Natural killer cell (primary cell): ENCODE measurements at places on chromosomes 3 and 15.

DNA sequence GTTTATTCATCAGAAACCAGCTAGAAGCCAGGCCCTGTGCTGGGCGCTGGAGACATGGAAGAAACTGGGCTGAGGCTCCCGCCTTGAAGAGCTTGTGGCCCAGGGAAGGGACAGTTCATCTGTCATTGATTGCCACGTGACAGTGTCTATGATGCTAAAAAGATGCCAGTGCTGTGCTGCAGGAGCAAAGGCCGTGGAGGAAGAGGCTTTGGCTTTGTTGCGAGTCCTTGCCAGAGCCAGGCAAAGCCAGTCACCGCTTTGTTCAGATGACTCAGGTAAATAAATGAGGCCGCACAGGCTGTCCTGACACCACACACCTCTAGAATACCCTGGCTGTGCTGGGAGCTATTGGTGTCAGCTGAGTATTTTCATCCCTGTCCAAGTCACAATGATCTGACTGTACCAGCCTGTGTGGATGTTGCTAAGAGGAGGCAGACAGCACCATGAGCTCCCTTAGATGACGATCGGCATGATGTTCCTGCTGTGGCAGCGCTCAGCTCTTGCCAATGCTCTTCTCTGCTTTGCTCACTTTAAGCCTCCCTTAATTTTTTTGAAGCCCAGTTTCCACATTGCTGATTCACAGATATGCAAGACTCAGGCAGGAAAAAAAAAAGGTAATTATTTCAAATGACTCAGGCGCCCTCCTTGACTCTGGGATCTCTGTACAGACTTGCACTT lies 77.5 kb downstream of the CCNL1 start:
- no peak for DNase-seq

- DNase-seq: no peak
Measured at GRCh38 chr3:158925828-158926494, 124.1 kb downstream of the MFSD1 start.

GRCh38 chr3:45187694-45188141 lies 38.4 kb downstream of the TMEM158 start:
- DNase-seq: no peak

GRCh38 chr15:48332642-48333034 lies 1.4 kb downstream of the DUT start:
- DNase-seq: no peak

DNA sequence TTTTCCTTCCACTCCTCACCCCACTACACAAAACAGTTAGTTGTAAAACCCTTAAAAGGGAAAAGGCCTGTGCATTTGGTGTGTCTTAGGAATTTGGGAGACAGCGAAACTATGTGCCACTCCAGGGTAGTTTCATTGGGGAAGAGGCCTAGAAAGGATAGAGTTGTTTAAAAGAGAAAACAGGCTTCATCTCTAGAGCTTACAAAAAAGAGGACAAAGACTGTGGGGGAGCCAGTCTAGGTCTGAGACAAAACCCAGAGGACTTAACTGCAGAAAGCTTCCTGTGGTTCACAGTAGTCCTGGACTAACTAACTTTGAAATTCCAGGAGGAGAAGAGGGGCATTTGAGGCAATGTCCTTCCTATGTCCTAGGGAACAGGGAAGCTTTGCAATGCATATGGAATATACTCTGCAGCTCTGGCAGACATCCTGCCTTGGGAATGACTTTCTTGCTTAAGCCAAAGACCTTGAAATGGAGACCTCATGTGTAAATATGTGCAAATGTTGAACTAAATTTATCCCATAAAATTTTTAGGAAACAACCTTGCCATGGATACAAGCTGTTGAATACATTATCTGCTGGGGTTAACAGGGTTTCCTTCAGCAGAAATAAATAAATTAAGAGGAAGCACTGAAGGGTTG lies 159.4 kb downstream of the LSAMP start:
- DNase-seq: no peak

- DNase-seq: no peak
Measured at GRCh38 chr3:130850843-130851242, 43.0 kb upstream of the ATP2C1 start.

- no peak for DNase-seq
Measured at GRCh38 chr15:84035399-84035766, 200.2 kb upstream of the GOLGA6L4 start.

DNA sequence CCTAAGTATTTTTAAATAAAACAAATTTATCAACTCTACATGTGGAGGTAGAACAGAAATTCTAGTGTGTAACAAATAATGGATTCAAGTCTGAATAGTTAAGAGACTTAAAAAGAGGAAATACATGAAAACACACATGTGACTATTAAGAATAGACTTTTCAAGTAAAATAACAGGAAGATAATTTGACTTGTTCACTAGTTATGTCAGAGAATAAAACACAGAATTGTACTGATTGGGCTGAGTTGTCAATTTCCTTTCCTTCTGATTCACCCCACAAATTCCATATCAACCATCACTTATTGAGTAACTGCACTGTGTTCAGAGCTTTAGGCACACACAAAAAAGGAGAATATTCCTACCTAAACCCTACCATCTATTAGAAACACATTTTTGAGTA lies 557.2 kb downstream of the TUSC7 start:
- no peak for DNase-seq

DNA sequence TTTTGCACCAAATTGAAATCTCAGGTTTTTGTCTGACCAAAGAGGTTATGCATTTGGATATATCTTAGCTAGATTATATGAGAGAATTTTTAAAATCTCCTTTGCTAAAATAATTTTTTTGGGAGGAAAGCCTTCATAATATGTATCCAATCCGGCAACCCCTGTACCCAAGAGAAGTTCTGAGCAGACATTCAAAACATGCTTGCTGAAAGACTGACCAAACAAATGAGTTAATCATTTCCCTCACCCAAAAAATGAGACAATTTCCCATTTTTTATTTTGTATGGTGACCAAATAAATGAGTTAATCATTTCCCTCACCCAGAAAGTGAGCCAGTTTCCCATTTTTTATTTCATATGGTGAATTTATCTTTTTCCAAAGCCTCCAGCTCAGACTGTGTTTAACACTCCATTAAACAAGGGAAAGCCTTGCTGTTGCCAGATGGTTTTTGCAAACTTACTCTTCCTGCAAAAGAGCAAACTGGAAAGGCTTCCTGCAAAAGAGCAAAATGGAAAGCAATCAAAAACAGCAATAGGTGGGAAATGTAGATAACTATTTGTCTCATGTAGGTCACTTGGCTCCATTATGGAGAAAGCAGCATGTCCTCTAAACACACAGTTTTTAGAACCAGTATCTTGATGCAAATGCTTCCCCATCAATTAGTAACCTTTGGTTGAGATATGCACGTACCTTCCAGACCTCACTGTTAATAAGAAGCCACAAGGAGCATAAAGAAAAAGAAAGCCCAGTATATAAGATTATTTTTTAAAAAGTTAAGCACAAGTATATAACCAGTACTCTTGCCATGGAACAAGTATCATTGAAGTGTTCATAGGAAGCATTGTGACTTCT lies 78.4 kb upstream of the OSTN start:
- DNase-seq: no peak

DNA sequence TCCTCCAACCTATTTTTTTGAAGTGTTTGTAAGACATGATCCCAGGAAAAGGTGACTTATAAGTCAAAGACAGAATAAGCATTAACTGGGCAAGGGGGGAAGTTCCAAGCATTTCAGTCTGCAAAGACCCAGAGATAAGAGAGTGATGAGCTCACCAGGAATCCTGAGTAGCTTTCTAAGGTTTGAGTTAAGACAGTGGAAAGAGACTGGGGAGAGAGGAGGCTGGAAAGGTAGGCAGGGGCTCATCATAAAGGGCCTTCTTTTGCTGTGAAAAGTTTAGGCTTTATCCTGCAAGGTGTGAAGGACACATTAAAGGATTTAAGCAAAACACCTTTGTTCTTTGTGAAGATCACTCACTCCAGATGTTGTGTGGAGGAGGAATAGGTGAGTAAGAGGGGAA lies 438.8 kb downstream of the CHL1 start:
- no peak for DNase-seq

DNA sequence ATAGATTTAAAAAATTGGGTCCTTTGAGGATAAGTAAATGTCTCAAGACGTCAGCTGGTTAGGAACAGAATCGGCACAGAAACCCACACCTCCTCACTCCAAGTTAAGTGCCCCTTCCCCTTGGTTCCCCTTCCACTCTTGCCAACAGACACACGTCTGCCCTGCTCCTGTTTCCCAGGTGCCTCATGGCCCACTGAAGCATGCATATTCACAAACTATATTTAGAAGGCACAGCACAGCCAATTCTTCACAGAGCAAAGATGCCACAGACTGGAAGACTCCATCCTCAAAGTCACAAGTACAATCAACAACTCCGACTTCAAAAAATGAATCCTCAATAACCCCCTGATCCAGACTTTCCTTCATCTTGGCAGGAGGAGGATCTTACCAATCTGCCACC lies 295.4 kb upstream of the NR2F2 start:
- DNase-seq: no peak
